AG08396 (cell line): ENCODE measurements at places on chromosomes 2 and 18.

DNA sequence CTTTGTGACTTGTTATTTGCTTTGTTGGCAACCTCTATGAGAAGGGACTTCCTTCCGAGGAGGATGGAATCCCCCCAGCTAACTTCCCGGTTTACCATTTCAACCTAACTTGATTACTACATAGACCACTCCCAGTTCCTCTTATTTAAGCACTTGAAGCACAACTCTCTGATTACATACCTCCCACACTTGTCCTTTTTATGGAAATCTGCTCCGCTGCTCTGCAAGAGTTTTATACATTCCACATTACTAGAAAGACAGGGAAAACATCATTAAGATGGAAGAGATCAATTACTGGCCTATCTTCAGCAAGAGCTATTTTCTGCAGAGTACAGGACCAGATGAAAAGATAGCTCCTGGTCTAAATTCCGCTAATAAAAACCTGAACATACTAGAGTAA, 160.0 kb upstream of the PGAP1 start:
- DNase-seq, result no peak

GRCh38 chr18:37717656-37718055, 152.1 kb upstream of the CELF4 start:
- DNase-seq, result no peak

DNA sequence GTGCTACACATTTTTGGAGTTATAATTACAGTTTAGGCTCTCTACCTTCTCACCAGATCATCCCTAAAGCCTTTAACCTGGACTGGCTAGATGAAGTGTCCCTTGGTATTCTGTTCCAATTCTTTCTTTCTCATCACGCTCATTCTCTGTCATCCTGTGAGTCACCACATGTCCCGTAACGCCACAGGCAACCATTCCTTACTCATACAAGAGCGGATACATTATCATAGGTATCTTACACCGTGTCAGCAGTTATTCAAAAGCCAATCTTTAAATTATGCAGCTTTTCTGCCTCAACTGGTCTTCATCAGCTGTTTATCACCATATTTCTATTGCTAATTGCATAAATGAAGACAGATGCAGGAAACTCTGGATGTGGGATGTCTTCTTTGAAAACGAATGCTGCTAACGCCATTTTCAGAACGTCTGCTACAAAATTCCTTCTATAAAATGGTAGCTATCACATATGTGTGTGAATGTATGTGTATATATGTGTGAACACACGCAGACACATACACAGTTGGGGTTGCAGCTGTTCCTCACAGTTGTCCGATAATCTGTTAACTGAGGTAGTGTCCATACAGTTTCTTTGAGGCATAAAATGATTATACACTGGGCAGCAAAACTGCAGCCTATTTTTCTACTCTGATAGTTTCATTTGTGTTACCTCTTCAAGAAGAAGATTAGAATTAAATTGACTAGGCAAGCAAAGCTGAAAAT, 47.9 kb downstream of the EML6 start:
- DNase-seq, result no peak

GRCh38 chr2:42567806-42568400, 529 bp upstream of the MTA3 start:
- peak; percentile 40 for DNase-seq

- no peak for DNase-seq
Observed at GRCh38 chr18:35842536-35842935, 129.9 kb upstream of the RMP24 start.

- DNase-seq, result no peak
Observed at GRCh38 chr18:56652802-56653201, 1.6 kb downstream of the WDR7 start.

DNA sequence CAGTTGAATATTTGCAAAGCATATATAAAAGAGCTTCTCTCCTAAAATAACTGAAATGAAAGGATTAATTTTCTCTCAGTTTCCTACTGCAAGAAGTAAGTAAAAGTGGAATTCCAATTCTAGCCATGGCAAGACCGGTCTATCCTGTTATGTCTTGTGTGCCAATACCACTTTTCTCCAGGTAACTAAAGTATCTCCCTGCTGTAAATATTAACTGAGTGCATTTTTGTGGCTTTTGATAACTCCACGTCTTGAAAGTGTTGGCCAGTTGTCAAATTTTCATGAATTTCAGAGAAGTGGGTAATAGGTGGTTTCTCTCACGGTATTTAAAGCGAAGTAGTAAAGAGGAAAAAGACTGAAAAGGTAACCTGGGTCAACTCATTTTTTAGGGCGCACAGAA, 225.9 kb downstream of the NEDD4L start:
- DNase-seq, result no peak

GRCh38 chr2:176466918-176467452, 197.7 kb downstream of the MTX2 start:
- no peak for DNase-seq

GRCh38 chr2:173998386-173998785, 33.2 kb upstream of the SP3 start:
- no peak for DNase-seq

- DNase-seq, result peak; percentile 48
Observed at GRCh38 chr2:63189026-63189425, 138.4 kb downstream of the OTX1 start.

DNA sequence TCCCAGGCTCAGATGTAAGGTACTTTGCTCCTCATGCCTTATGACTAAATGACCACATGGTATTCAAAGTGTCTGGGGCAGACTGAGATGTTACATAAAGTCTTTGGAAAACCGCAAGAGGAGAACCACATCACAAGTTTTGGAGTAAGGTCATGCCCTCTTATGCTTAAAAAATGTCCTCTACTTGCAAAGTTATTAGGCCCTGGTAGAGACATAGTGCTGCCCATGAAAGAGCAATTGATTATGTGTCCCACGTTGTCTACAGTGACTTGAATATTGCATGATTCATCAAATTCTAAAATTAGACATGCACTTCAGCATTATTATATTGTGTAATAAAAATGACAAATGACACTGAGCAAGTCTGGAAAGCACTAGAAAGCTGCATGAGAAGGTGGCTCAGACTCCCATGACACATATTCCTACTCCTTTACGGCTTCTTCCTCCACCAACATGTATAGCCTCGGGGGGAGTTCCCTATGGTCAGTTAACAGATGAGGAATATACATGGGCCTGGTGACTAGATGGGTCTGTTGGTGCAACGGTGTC, 602.6 kb upstream of the VRK2 start:
- DNase-seq, result no peak

- DNase-seq, result no peak
Observed at GRCh38 chr2:191303140-191304005, 58.2 kb downstream of the MYO1B start.

GRCh38 chr18:49186242-49186641, 235.5 kb upstream of the SMAD7 start:
- no peak for DNase-seq

- no peak for DNase-seq
Observed at GRCh38 chr2:154381931-154382794, 316.3 kb upstream of the KCNJ3 start.

DNA sequence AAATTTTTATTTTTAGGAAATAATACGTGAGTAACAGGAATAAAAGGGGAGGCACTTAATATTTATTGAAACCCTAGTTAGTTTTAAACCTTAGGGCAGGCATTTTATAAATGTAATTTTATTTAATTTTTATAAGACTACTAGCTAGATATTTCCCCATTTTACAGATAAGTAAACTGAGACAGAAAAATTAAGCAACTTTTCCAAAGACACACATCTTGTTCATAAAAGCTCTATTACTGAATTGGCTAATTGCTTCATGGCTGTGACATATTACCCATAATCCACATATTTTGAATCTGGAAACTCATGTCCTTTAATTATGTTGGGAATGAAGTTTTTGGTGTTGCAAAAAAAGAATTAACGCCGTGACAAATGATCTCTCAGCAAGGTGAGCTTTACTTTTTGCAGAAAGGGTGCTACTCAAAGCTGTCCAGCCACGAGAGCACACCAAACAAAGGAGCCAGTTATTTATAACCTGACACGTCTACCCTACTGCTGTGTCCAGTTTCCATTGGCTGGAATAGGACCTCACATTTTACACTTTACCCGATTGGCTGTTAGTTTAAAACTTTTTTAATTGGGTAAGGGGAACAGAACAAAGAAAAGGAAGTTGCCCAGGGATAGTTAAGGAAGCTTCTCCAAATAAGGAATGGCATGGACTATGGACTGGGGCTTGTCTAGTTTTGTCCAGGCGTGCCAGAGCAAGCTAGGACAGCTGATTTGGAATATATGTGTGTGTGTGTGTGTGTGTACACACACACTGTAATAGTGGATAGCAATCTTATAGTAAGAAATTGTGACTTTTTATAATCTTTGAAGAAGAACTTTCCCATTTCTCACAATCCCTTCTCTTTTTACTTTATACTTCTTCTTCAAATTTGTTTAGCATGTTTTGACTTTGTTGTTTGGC, 54.2 kb downstream of the COMMD1 start:
- DNase-seq, result no peak

- DNase-seq, result no peak
Observed at GRCh38 chr18:38654946-38655345, 1089.3 kb upstream of the CELF4 start.

DNA sequence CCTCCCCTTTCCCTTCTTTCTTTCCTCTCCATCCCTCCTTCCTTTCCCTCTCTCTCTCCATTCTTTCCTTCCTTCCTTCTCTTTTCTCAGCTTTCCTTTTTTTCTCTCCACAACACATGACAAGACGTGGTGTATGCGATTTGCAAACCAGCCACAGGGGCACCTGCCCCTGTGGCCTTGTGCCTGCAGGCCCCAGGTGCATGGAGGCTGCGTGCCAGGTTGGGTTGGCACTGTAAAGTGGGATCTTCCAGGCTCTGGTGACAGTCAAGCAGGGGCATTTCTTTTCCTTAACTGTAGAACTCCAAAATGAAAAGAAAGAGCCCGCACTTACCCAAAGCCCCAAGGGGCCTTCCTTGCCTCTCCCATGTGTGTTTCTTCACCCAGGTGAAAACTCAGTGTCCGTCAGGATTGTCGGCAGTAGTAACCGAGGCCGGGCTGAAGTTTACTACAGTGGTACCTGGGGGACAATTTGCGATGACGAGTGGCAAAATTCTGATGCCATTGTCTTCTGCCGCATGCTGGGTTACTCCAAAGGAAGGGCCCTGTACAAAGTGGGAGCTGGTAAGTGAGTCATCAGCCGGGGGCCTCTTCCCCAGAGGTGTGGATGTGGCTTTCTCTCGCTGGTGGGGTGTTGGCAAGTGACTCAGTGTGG, 50.9 kb downstream of the MARCO start:
- no peak for DNase-seq

DNA sequence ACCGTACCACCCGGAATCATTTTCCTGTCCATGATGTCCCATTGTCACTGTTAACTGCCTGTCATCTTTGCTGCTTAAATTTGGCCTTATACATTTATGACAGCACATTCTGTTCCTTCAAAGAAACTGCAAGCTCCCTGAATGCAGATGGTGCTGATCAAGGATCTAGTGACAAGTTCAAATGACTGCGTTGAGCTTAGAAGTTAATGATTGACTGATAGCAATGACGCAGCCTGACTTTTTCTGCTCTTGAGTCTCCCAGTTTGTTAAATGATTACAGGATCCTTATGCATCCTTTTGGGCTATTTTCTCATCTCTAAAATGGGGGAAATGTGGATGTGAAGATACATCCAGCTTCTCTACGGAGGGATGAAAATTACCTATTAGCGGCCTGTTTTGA, 159.0 kb downstream of the DCC start:
- DNase-seq, result no peak

- DNase-seq, result no peak
Observed at GRCh38 chr2:106280722-106281446, 86.8 kb upstream of the UXS1 start.

DNA sequence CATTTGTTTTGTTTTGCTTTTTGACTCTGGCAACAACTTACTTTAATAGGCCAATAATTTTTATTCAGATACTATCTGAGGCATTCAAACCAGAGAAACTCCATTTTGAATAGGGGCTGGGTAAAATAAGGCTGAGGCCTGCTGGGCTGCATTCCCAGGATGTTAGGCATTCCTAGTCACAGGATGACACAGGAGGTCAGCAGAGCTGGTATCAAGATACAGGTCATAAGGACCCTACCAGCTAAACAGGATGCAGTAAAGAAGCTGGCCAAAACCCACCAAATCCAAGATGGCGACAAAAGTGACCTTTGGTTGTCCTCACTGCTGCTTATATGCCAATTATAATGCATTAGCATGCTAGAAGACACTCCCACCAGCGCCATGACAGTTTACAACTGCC, 102.2 kb upstream of the XPO1 start:
- no peak for DNase-seq

- no peak for DNase-seq
Observed at GRCh38 chr2:38549851-38550250, 52.9 kb downstream of the HNRNPLL start.

GRCh38 chr2:226037526-226037925, 638.0 kb downstream of the NYAP2 start:
- no peak for DNase-seq

DNA sequence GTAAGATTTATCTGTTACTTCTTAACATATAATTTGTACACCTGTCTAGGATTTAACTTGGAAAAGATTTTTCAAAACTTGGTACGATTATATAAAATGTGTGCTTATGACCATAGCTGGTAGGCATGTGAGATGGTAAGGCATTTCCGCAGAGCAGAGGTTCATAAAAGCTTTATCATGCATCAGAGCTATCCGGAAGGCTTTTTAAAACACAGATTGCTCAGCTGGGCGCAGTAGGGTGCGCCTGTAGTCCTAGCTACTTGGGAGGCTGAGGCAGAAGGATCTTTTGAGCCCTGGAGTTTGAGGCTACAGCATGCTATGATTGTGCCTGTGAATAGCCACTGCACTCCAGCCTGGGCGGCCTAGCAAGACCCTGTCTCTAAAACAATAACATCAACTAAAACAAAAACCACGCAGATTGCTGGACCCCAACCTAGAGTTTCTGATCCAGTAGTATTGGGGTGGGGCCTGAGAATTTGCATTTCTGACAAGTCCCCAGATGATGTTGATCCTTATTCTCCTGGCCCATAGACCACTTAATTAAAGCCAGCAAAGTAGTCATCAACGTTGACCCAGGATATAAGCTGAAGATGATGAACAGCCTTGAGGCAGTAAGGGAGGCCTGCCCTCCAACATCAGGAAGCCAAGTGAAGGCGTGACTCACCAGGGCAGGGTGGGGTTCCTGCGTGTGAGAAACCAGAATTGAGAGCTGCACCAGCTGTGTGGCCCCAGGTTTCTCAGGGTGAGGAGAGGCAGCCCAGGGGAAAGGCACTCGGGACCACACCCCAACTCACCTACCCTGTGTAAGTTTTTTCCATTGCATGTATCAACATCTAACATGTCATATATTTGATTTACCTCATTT, 21.6 kb upstream of the SLC20A1 start:
- DNase-seq, result peak; percentile 52

DNA sequence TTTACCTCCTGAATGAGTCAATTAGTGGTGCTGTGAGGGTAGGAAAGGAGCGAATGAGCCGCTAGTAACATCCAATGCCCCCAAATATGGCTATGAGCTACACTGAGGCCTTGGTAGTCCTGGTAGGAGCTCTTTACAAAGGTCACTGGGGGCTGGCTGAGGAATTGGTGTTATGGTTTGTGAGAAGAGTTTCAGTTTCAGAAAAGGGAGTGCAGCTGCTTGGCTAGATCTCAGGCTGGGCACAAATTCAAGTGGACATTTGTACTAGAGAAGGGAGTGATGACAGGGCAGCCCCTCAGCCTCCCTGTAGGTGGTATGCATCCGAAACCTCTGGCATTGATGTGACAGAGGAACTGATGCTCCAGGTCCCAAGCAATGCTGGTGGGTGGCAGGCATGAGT, 13.9 kb upstream of the PAIP2B start:
- no peak for DNase-seq

- peak; percentile 46 for DNase-seq
Observed at GRCh38 chr18:22378672-22379282, 38.9 kb downstream of the CTAGE1 start.
